ENCODE measurements at places on chromosomes 2 and 18. TPM values are rescaled to one million over a fixed set of nuclear protein-coding genes. Genes with fewer than 3 reads are reported as not detected.

DNA sequence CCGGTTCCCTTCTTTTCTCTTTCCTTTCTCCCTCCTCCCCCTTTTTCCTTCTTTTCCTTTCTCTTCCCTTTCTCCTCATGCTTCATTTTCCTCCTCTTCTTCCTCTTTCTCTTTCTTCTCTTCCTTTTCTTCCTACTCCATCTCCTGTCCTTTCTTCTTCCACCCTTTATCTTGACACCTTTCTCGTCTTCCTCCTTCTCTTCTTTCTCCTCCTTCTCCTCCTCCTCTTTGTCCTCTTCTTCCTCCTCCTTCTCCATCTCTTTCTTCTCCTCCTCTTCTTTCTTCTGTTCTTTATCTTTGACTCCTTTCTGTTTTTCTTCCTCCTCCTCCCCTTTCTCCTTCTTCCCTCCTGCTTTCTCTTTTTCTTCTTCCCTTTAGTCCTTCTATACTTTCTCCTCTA, 53.2 kb downstream of the CELF4 start:
- no peak for DNase-seq

DNA sequence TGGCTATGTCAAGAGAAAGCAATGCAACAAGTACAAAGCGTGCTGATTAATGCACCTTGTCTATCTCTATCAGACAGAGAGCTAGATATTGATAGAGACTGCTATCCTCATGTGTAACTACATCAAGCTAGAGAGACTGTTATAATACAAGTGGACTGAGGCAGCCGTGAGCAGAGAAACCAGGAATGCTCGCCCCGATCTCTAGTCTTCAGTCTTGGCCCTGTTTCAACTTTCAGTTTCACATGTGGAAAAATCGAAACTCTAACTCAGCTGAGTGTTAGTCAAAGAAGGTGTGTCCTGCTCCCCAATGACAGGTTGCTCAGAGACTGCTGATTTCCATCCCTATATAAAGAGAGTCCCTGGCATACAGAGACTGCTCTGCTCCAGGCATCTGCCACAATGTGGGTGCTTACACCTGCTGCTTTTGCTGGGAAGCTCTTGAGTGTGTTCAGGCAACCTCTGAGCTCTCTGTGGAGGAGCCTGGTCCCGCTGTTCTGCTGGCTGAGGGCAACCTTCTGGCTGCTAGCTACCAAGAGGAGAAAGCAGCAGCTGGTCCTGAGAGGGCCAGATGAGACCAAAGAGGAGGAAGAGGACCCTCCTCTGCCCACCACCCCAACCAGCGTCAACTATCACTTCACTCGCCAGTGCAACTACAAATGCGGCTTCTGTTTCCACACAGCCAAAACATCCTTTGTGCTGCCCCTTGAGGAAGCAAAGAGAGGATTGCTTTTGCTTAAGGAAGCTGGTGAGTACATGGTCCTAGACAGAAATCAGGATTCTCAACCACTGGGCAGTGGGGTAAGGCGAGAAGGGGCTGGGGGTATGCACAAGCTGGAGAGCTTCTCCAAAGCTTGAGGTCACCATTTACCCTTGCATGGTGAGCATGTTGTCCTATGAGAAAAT, at the start of gene RSAD2:
RSAD2 (plus strand) TSS at position 376 of the 903 bp plus-strand sequence; CDS start at position 400, 24 bp downstream.
- no peak for DNase-seq

GRCh38 chr2:72141881-72142451, 5.7 kb downstream of the CYP26B1 start:
- DNase-seq, result no peak

DNA sequence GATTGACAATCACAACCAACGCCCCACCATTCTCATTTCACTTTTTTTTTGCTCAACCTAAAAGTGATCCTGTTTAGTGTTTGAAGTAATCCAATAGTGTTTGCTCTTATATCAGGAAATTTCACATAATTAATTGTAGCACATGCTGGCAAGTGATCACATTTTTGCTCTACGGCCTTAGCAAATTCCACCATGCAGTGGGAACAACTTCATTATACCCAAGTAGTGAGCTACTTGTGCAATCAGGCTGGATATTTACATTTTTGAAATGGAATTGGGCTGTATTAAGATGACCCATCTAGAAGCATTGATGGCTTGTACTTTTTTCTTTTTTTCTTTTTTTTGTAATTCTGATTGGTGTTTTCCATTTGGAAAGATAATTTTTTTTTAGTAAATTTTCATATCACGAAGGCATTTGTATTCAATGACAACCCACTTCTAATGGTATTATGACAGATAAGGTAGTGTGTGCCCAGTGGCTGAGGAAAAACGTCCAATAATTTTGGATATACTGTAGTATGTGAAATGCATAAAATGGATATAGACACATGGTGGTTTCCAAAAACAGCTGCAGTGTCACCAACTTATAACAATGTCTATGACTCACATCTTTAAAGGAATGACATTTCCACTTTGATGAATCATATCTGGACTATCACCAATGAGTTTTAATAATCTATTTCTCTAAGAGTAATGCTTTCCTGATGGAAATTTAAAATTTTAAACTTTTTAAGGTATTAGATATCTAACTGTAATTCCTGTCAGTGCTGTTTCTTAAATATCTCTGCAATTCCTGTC, 130.6 kb downstream of the COL6A3 start:
- DNase-seq, result no peak

- no peak for DNase-seq
Observed at GRCh38 chr2:240399419-240400324, 35.8 kb upstream of the GPC1 start.

The INHA gene
- 2.2 TPM for polyA plus RNA-seq

The MYL1 gene
- 11.8 TPM for polyA plus RNA-seq

DNA sequence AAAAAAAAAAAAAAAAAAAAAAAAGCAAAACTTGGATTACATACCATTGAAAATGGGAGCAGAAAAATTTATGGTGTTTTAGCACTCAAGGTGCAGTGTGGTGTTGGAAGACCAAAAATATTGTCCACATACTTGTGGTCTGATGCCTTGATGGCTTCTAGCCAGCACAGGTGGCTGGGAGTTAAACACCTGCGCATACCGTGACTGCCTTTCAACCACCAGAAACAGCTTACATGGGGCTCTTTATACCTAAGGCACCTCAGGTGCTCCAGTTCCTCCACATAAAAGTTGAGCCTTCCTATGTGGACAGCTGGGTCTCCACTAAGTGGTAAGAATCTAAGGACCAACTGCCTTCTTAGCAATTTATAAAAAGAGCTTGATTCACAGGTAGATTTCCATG, 802.6 kb upstream of the CELF4 start:
- DNase-seq, result no peak

DNA sequence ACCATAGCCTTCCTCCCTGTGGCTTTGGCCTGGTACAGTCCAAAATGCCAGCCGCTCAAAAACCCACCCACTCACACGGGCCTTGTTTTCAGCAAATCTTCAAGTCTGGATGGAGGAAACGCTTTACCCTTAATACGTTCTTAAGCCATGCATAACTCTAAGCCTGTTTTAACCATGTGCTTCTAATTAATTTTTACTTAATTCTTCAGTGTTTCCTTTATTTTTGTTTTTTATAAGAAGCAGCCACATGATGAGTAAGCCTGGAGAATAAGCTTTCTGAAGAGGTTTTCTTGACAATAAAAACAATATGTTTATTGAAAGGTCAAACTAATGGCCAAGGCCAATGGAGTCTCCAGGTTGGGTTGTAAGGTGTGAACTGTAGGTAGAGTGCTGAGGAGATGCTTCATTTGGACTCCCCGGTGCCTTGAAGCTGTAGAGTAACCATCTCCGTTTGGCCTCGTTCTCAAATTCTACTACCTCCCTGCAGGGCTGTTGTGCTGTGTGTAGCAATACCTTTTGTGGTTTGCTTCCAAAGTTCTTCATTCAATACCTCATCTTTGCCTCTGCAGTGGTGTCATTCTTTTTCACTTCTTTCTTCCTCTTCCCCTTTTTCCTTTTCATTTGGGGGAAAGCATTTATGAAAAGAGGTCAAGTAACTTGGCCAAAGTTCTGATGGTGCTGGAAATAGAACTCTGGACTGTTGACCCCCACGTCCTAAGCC, 113.7 kb downstream of the PRKCE start:
- no peak for DNase-seq
